ENCODE measurements at places on chromosomes 1 and 21.

- DNase-seq = peak; percentile 7
Observed at GRCh38 chr1:98388441-98388840, 273.1 kb upstream of the SNX7 start.

DNA sequence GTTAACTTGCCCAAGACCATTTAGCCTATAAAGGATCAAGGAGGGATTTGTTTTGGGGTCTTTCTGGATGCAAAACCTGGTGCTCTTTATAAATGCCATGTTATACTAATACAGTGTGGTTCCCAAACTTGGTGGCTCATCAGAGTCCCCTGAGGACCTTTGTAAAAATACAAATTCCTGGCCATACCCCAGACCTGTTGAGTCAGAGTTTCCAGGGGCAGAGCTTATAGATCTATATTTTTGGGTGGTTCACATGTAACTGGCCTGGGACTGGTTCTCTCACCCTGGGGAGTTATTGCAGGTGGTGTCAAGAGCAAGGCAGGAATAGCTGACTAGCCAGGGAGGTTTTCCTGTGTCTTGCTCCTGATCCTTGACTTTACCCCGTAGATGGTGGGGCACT is 136.9 kb upstream of the HNRNPU start:
- no peak for DNase-seq

DNA sequence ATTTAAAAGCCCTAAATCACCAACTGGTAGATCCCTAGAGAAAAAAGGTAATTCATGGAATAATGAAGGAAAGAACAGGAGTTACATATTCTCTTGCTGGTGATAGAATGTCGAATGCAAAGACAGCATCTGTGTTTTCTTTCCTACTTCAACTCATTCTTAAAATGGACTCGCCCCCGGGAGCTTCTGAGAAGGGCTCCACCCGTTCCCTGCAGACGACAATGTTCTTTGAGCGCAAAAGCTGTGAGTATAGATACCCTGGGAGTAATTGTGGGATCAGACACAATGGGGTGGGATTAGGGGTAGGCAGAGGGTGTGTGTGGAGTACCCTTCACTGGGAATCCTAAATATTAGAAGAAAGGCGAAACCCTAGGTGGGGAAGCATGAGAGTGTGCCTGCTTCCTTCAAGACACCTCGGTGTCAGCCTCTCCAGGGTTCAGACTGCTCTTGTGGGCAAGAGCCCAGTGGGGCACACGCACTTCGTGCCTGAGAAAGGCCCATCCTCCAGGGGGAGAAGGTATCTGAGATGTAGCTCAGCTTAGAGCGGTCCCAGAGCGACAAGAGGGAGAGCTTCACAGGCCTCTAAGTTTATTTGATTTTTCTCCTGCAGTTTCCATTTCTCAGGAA is 123.3 kb upstream of the DPYD start:
- no peak for DNase-seq

GRCh38 chr1:192958350-192958749 is 100.8 kb downstream of the UCHL5 start:
- no peak for DNase-seq

- DNase-seq = peak; percentile 87
Observed at GRCh38 chr1:154324669-154325582, at the start of gene ATP8B2. ATP8B2 (plus strand) TSS chr1:154325525; CDS start chr1:154328142, 2,617 bp downstream.

- no peak for DNase-seq
Observed at GRCh38 chr21:28142697-28143096, 850.0 kb downstream of the LTN1 start.

- DNase-seq = peak; percentile 24
Observed at GRCh38 chr1:16164213-16165072, 8.6 kb upstream of the EPHA2 start.

DNA sequence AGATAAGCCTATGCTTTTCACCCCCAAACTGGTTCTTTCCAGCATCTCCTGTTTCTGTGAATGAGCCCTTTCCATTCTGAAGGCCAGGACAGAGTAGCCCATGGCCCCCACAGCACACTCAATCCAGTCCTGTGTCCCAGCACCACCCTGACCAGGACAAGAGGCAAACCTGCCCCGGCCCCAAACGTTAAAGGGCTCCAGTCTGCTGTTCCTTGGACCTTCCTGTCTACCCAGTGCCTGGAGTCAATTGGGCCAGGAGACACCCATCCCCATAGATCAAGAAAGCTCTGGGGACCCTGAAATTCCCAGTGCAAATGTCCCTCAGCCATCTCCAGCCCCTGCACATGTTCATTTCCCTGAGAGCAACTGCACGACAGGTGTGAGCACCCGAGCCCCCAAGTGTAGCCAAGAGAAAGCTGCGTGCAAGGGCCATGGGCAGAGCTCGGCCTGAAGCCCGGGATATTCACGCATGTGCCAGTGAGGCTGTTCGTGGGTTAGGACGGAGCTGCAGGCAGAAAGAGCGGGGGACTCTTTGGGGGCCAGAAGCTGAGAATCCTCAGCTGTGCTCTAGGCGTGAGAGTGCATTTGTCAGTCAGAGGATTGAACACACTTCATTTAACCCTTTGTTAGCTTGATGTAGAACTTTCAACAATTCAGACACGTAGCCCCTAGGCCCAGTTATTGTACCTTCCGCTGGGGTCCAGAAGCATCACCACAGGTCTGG is 4.2 kb upstream of the RIPK4 start:
- DNase-seq = no peak

DNA sequence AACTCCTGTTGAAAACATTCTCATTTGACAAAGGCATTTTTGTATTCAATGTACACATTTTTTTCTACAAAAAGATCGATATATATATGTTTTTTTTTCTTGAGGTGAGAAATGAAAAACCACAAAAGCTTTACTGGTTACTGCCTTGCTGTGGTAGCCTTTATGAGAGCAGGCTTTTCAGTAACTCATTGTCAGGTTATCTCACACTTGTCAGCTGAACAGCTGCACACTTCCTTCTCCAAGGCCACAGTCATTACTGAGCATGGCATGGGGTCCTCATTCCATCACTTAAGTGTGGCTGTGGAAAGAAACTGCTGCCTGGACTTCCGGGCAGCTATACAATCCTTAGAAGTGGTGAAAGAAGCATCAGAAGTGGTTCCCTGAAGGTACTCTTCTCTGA is 169.3 kb upstream of the ZP4 start:
- DNase-seq = no peak

GRCh38 chr1:206702803-206703202 is 18.1 kb downstream of the MAPKAPK2 start:
- no peak for DNase-seq

GRCh38 chr1:202268032-202268431 is 73.7 kb downstream of the UBE2T start:
- DNase-seq = no peak

- peak; percentile 84 for DNase-seq
Observed at GRCh38 chr1:156656806-156657740, 15.2 kb downstream of the BCAN start.

DNA sequence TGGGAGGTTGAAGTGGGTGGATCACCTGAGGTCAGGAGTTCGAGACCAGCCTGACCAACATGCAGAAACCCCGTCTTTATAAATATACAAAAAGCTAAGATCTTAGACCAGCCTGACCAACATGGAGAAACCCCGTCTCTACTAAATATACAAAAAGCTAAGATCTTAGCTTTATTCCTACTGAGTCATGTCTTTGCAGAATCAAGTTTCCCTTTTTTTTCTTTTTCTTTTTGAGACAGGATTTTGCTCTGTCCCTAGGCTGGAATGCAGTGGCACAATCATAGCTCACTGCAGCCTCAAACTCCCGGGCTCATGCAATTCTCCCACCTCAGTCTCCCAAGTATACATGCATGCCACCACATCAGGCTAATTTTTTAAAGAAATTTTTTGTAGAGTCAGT is 21.4 kb downstream of the KDM5B start:
- DNase-seq = no peak

DNA sequence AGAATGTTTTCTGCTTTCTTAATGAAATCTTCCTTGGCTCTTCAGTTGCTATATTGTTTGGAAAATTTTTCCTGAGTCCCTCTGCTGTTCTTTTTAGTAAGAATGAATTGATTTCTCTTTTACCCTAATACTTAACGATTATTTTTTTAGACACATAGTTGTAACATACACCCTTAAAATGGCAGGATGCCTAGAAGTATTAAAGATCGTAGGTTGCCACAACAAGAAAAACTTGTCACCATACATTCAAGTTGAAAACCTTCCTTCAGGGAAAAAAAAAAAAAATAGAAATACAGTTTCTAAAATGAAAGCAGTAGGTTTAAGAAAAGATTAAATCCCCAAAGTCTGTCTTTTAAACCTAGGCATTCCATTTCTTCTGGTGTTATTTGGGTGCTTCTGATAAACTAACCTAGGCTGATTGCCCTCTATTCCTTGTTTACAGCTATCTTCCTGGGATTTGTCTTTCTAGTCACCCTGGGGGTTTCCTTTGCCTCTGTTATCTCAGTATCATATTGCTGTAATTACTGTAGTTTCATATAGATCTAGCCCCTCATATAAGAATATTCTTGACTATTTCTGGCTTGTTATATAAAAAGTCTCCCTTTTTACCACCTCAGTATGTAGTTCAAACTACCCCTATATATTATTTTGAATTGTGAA is 16.8 kb downstream of the SUCO start:
- no peak for DNase-seq

DNA sequence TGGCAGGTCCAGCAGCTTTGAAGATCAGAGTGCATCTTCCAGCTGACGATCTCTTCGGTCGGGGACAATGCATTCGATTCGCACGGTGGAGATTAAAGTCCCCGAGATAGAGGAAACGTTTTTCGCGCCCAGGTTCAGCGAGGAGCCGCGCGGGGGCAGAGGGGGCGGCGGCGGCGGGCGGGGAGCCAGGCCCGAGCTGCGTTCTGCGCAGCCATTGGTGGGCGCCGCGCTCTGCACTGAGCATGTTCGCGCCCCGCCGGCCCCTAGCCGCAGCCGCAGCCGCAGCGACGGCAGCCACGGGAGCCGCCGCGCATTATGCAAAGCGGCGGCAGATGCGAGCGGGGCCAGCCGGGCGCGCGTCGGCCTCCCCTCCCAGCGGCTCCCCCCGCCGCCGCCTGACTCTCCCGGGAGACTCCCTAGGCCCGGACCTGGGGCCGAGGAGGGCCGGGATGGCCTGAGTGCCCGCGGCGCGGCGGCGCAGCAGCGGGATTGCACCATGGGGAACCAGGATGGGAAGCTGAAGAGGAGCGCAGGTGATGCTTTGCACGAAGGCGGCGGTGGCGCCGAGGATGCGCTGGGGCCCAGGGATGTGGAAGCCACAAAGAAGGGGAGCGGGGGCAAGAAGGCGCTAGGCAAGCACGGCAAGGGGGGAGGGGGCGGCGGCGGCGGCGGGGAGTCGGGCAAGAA is at the start of gene FMN2:
Gene FMN2 (plus strand): TSS at position 270 of the 687 bp plus-strand sequence. CDS start 227 bp downstream, at position 497.
- no peak for DNase-seq

DNA sequence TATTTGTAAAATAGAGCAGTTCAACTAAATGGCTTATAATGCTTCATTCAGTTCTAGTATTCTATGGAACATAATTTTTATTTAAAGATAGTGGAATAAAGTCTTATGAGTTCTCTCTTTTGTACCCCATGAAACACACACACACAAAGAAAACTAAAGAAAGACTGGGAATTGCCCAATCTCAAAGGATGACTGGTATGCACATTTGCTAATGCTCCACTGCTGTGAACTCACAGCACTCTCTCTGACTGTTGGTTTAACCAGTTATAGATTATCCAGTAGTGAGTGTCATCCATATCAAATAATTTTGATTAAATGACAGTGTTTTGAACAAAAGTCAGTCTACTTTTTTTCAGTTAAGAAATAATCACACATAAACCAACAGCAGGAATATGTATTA is 1082.4 kb upstream of the B3GALT2 start:
- DNase-seq = no peak

DNA sequence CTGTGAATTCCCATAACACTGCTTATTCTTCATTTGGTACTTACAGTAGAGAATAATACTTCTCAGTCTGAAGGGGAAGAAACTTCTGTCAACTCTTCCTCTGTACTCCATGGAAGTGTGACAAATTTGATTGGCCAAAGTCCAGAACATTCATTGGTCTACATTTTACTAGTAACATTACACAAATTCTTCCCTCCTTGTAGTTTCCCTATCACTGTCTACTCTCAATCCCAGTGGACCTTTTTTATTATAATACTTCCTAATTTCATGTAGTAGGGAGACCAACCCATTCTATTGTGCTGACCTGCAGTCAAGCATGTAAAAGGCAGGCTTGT is 74.7 kb downstream of the ALG6 start:
- no peak for DNase-seq

DNA sequence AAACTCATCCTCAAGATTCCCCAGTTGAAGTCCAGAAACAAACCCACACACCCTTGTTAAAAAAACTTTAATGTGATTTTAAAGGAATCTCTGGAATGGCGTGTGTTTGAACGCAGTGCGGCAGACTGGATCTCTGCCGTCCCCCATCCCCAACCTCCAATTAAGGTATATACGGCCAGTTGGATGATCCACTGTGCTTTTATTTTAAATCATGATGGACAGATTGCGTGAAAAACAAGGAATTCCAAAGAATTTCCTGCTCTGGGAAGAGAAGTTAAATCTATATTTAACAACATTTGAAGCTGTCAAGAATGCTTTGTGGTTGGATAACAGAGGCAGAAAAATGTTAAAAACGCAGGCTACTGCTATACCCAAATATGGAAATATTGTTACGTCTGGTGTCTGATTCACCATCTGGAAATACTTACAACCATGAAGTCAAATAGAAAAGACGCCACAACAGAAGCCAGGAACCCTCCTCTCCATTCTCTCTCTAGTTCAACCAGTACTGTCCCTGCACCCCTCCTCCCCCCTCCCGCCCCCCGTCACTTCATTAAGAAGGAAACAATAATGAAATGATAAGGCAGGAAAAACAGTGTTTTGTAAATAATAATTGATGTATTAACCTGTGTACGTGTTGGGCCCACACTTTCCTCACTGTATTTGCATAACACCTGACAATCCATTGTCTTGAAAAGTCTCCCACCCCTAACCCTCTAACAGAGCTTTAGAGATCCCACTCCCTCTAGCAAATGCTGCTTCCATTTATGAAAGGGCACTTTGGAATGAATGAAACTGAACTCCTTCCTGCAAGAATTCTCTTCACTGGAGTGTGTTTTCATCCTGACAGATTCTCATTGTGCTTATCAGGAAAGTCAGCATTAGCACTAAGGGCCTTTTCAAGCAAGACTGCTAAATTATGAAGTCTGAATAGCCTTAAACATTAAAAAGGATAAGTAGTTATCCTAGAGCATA is 2.0 kb upstream of the CCN1 start:
- no peak for DNase-seq

- DNase-seq = no peak
Observed at GRCh38 chr1:221347706-221348105, 394.2 kb downstream of the DUSP10 start.

DNA sequence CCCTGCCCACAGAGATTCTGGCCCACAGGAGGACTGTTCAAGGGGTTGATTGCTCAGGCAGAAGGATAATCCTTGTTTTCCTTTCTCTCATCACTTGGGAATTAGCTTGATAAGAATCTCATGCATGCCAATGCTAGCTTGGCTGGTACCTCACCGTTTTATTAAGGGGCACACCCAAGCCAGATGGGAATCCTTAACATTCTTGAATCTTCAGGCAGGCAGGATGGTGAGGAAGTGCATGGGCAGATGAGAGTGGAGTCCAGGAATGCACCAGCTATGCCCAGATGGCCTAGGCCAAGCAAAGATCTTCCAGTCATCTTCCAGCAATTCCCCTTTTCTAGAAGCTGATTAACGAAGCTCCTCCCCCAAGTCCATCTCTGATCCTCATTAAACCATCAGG is 4.1 kb upstream of the LCE7A start:
- DNase-seq = no peak

All from CD4-positive, alpha-beta T cell treated with Interleukin-17A for 4 hours (primary cell).